ENCODE measurements at places on chromosomes 13 and 19. TPM values are rescaled to one million over a fixed set of nuclear protein-coding genes. Genes with fewer than 3 reads are reported as not detected.

CEACAM3 gene
- total RNA-seq = not detected

ENOX1 gene
- 0.48 TPM for total RNA-seq

GAPDHS gene
- total RNA-seq = not detected

PDE4C gene
- total RNA-seq = 0.43 TPM

ATP8B3 gene
- 1.2 TPM for total RNA-seq

DCT gene
- not detected for total RNA-seq
